Activated T-helper 2 cell treated with anti-CD3 and anti-CD28 coated beads, Interferon-gamma antibody, Interleukin-2, Interleukin-4, amounts not matched to agents 10 μg/mL and 5 μg/mL and 100 μg/mL, durations not matched to agents 14 hours and 24 hours and 36 hours (primary cell): ENCODE measurements at places on chromosomes 5 and 9. TPM values are rescaled to one million over a fixed set of nuclear protein-coding genes. Genes with fewer than 3 reads are reported as not detected.

DNA sequence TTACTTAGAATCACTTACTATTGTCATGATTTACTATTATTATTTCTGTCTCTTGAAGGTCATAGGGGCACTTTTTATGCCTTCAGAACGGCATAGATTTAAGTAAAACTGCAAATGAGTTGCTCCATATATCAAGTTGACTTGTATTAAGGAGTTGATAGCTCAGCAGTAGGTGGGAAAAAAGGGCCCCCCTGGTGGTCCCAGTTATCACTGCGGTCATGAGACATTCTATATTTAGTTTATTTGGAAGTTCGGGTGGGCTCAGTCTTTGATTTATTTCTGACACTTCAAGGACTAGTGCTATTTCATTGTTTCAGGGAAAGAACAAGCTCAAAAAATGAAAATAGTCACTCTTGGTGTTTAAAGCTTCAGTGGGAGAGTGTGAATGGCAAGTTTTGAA lies 159.3 kb downstream of the SLC24A2 start:
- DNase-seq: no peak

DNA sequence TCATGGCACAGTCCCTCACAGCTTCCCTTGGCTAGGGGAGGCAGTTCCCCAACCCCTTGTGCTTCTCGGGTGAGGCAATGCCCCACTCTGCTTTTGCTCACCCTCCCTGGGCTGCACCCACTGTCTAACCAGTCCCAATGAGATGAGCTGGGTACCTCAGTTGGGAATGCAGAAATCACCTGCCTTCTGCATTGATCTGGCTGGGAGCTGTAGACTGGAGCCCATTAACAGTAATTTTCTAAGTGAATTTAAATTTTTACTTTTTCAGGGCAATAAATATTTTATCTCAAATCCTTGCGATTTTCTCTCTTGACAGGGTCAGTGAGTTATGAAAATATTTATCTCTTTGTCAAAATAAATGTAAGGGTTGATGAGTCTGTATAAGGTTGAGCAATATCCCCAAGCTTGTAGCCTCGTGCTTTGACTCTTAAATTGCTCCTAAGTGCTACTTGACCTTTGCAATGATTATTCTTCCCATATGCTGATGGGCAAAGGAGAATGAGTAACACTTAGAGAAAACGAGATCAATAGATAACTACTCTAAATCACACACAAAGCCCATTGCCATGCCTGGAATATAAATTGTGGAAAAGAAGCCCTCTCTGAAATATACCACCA lies 82.1 kb upstream of the MOCS2 start:
- DNase-seq: no peak

DNA sequence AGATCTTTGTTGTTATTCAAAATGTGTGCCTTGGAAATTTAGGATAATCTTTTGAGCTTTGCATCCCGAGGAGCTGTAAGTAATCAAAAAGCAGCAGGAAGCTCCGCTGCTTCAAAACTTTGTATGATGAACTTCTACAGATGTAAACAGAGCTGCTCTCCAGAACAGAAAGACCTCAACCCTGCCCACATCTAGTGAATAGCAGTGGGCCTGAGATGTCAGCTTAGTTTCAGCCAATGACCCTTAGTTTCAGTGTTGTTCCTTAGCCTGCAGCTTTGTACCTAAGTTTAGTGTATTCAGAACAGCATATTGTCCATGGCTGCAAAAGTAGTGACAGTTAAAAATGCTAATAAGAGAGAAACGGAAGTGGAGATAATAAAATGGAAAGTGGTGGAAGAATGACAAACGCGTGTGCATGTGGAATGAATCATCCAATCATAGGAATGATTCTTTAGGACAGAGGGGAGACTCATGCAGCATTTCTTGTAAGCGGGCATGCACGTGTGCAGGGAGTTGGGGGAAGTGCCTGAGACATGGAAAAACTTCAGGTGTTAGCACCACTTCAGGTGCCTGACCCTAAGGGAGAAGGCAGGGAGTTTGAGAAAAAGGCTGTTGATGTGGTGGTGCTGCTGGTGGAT lies 24.9 kb downstream of the SNX24 start:
- no peak for DNase-seq

- no peak for DNase-seq
Measured at GRCh38 chr5:89847743-89848142, 561.8 kb downstream of the CETN3 start.

The TNFSF8 gene
- 73.6 and 82.3 TPM in 2 replicates for total RNA-seq

The MARCOL gene
- total RNA-seq: not detected in 2 replicates

The PCDH1 gene
- total RNA-seq: not detected in 2 replicates
